Mucosa of descending colon (tissue), 3 donors: ENCODE measurements at places on chromosomes 13 and 19. TPM values are rescaled to one million over a fixed set of nuclear protein-coding genes. Genes with fewer than 3 reads are reported as not detected.

ZNF700 gene
- 25.2 TPM for total RNA-seq

OR4F17 gene
- total RNA-seq: 0.79 TPM

ZNF709 gene
- total RNA-seq: 3.3 TPM

FOSB gene
- 0.58 TPM for total RNA-seq

TEX29 gene
- total RNA-seq: 0.63 TPM

FUT6 gene
- 93.6 TPM for total RNA-seq

IGFL3 gene
- total RNA-seq: not detected

RNF225 gene
- total RNA-seq: not detected

CBY2 gene
- total RNA-seq: not detected

ZNF253 gene
- total RNA-seq: 7.8 TPM

SKA3 gene
- total RNA-seq: 7.2 TPM

ACP7 gene
- not detected for total RNA-seq

GJB2 gene
- 42.9 TPM for total RNA-seq

ZNF134 gene
- 20.0 TPM for total RNA-seq
